Hepatocyte (in vitro differentiated cells): ENCODE measurements at places on chromosomes 4 and X. TPM values are rescaled to one million over a fixed set of nuclear protein-coding genes. Genes with fewer than 3 reads are reported as not detected.

- no peak for DNase-seq
These were observed 71.6 kb upstream of the NFKB1 start for GRCh38 chr4:102429553-102429952.

DNA sequence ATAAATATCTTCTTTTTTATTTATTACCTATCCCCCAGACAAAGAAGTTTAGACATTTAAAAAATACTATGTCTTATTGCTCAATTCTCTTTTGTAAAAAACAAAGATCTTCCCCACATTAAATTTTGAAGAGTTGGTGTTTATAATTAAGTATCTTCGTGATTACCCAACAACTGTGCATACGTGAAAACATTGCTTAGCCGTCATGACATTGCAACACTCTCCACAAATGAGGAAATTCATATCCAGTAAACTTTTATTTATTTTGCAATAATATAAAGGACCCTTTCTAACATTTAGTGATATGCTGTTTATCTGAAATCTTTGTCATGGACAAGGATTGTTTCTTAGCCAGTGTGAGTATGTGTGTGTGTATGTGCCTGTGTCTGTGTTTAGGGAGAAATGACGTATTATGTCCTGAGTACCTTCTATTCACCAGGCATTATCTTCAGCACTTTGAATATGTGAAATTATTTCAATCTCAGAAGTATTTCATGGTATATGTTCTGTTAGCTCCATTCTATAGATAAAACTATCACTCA lies 26.1 kb upstream of the EREG start:
- DNase-seq = no peak

DNA sequence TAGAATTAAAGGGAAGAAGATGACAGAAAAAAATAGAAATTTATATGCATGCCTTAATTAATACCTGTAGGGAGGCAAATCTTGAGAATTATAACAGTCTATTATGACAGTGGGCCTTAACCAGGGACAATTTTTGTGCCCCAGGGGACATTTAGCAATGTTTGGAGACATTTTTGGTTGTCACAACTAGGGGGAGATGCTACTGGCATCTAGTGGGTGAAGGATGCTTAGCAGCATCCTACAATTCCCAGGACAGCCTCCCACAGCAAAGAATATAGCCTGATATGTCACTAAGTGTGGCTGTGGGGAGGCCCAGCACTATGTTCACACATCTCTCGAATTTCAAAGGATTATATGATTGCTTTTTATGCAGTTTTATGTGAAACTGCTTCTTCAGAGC lies 10.5 kb downstream of the GPR82 start:
- no peak for DNase-seq

GRCh38 chr4:179225594-179225993 lies 1783.4 kb upstream of the AGA start:
- DNase-seq = no peak

Gene ASB12
- total RNA-seq = 0.68 TPM in 1 of 2 replicates, not detected in the other

Gene PAGE5
- not detected in 2 replicates for total RNA-seq

Gene IL3RA
- 0.30 and 1.6 TPM in 2 replicates for total RNA-seq

DNA sequence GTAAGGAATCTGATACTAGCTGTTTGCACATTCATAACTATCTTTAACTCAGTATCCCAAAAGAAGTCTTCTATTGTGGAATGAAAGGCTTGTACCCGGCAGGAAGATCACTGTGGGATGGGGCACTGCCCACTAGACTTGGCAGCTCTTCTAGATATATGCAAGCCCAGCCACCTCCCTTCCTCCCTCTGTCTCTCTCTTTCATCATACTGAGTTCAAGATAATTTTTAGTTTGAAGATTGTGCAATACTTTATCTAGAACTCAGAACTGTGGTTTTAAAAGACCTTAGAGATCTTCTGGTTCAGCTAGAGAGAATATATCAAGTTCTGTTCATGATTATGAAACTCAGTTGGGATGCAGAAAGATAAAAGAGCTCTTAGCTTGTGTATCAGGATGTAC lies 22.5 kb upstream of the GPR34 start:
- no peak for DNase-seq

- DNase-seq = no peak
These were observed 25.8 kb downstream of the ANXA10 start for GRCh38 chr4:168118116-168118655.

DNA sequence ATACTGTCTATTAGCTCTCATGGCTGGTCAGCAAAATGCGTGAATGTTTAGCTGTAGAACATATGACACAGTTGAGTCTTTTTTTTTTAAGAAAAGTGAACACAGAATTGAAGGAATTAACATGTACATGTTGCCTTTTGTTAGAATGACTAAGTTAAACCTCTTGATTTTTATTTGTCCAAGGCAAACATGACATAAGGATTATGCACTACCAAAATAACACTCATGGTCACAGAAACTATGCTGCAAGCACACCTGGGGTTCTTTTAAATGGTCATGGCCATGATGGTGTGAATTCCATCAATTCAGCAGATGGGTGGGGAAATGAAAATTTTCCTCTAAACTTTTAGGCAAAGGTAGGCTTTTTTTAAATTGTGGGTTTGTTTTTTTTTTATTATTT lies 80.1 kb upstream of the CXCL13 start:
- no peak for DNase-seq

DNA sequence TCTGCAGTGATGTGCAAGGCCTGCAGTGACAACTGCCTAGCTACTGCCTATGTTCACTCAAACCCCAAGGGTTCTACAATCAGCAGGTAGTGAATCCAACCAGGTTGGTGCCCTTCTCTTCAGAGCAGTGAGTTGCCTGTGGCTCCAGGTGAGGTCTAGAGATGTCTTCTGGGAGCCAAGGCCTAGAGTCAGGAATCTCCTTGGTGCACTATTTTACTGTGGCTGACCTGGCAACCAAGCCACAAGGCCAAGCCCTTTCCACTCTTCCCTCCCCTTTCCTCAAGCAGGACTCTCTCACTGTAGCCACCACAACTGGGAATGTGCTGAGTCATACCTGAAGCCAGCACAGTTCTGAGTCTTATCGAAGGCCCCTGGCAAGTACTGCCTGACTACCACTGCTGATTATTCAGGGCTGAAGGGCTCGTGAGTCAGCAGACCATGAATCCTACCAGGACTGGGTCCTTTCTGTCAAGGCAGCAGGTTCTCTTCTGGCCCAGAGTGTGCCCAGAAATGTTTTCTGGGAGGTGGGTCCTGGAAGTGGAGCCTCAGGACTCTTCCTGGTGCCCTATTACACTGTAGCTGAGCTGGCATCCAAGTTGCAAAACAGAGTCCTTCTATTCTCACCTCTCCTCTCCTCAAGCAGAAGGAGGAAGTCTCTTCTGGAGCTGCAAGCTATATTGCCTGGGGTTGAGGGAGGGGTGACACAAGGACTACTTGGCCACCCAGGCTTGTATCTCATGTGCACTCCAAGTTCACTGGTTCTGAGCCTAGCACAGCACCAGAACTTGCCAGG lies 111.6 kb downstream of the BTC start:
- peak; percentile 72 for DNase-seq

- DNase-seq = peak; percentile 36
These were observed 67.9 kb upstream of the TBL1X start for GRCh38 chrX:9396930-9397329.

Gene IL9R
- total RNA-seq = 0.12 TPM in 1 of 2 replicates, not detected in the other

Gene NAA11
- total RNA-seq = not detected in 2 replicates

GRCh38 chr4:158590306-158590705 lies 68.6 kb downstream of the RXFP1 start:
- DNase-seq = no peak

DNA sequence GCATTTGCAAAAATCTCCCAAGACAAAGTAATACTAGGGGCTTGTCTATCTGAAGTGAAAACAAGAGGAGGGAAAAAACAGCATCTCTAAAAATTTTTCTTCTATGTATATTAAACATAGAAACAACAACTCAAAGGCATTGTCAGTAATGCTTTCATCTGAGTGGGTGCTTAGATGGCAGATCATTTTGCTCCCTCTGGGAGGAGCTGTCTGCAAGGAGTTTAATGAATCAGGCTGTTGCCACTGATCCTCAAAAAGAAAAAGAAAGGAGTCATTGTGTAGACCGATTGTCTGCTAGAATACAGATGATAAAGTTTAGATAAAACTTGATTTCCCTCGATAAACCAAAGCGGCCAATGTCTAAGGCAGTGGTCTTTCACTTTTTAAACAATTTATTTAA lies 49.7 kb upstream of the KLHL8 start:
- peak; percentile 60 for DNase-seq

Gene SHOX
- total RNA-seq = 0.08 and 0.10 TPM in 2 replicates

Gene DMP1
- not detected in 2 replicates for total RNA-seq

Gene MAGEA2
- 0.28 and 0.93 TPM in 2 replicates for total RNA-seq

DNA sequence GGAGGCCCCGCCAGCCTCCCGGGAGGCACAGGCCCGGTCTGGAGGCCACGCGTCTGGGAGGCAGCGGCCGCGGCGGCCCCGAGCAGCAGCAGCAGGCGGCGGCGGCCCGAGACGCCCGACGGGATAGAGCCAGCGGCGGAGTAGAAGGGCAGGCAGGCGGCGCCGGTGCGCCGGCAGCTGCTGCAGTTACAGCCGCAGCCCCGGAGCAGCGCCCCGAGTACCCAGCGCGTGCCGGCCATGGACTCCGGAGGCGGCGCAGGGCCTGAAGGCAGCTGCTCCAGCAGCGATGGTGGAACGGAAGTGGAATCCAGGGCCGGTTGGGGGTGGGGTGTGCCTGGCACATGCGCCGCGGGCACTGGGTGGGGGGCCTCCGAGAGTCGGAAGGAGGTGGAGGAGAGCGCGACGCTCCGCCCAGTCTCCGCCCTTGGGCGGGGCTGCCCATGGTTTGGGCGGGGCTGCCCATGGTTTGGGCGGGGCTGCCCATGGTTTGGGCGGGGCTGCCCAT lies at the start of gene GRSF1:
Gene GRSF1 (minus strand): TSS at position 302 of the 505 bp plus-strand sequence. CDS start 63 bp downstream, at position 239.
- DNase-seq = peak; percentile 96

DNA sequence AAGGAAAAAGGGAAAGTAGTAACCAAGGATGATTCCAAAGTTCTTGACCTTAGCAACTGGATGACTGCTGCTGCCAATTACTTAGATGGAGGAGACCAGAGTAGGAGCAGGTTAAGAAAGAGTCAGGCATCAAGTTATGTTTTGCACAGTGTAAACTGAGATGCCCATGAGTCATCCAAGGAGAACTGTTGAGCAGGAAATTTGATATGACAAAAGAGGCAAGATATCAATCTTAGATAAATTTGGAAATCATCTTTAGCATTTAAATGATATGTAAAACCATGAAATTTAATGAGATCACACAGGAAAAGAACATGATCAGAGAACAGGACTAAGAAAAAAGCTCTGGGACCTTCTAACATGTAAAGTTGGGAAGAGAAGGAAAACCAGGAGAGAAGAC lies 361.3 kb downstream of the OPHN1 start:
- DNase-seq = no peak

DNA sequence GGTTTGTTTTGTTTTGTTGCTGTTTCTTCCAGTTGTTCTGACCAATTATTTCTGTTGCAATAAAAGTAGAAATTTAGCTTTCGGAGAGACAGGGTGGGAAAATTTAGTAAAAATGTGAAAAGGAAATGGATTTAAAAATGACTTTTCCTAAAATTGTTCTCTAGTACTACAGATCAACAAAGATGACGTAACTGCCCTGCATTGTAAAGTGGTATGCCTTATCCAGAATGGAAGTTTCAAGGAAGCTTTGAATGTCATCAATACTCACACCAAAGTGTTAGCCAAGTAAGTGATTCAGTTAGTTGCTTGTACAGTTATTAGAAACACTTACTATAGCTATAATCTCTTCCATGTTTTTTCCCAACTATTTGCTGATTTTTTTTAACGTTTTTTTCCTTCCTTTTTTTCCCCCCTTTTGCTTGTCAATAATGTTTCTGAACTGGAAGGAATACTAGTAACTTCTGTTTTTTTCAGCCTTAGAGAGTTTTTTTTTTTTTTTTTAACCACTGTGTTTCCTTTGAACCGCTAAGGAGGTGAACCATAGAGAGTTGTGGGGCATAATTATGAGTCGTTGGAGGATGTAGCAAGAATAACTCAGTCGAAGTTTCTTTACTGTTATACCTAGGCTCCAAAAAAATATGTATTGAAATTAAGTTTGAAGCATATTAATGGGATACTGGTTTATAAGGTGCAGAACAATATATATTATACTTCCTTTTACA lies 2.2 kb downstream of the SRP72 start:
- no peak for DNase-seq

Gene ADGRG2
- total RNA-seq = 3.7 and 4.5 TPM in 2 replicates

DNA sequence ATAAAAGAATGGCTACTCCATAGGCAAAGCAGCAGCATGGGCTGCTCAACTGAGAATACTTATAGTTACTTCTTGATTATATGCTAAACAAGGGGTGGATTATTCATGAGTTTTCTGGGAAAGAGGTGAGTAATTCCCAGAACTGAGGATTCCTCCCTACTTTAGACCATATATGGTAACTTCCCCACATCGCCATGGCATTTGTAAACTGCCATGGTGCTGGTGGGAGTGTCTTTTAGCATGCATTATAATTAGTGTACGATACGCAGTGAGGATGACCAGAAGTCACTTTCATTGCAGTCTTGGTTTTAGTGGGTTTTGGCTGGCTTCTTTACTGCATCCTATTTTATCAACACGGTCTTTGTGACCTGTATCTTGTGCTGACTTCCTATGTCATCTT lies 141.5 kb downstream of the MAGEB17 start:
- DNase-seq = no peak

Gene ADH7
- not detected in 2 replicates for total RNA-seq

Gene ADH1B
- 8.0 and 8.2 TPM in 2 replicates for total RNA-seq

DNA sequence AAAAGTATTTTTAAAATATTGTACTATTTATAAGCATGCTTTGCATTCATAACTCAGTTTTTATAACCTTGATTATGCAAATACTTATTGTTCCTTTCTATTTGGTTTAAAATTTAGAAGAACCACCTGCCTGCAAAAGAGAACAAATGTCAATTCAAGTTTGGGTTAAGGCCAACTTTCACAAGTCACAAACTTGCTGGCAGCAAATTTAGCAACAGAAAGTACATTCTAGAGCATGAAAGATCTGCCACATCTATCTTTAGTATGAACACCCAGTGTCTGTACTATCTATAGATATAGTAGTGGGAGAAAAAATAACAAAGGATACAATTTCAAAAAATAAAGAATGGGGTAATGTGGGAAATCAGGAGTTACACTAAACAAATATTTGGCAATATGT lies 1014.2 kb downstream of the C4orf33 start:
- no peak for DNase-seq

DNA sequence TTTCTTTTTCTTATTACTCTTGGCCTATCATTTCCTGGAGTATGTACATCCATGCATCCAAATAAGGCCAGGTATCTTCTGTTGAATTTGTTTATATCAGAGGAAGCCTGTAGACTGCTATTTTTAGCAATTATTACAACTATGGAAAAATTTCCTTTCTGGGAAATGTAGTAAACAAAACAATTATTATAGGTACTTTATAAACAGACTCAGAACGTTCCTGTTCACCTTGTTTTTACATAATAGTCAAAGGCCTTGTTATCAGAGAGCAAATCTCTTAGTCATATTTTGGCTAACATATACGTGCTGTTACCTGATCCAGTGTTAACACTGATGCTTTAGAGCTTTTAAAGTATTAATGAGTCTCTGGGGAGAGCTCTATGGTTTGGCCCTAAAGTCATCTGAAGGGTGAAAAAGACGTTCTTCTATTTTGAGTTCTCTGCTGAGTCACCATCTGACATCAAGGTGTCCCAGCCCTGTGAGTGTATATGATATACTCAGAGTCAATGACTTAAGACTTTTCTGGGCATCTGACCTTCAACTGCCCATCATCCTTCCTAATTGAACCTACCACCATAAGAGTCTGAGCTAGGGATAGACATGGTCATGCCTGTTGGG lies 7.3 kb downstream of the SPARCL1 start:
- peak; percentile 16 for DNase-seq

Gene FAM47A
- not detected in 2 replicates for total RNA-seq
